ENCODE measurements at places on chromosomes 12 and 14. TPM values are rescaled to one million over a fixed set of nuclear protein-coding genes. Genes with fewer than 3 reads are reported as not detected.

The ACSS3 gene
- total RNA-seq, result 6.4 TPM

The SLC5A8 gene
- not detected for total RNA-seq

The PIWIL1 gene
- not detected for total RNA-seq

GRCh38 chr12:62581288-62582064 is 114.8 kb downstream of the MON2 start:
- no peak for DNase-seq

DNA sequence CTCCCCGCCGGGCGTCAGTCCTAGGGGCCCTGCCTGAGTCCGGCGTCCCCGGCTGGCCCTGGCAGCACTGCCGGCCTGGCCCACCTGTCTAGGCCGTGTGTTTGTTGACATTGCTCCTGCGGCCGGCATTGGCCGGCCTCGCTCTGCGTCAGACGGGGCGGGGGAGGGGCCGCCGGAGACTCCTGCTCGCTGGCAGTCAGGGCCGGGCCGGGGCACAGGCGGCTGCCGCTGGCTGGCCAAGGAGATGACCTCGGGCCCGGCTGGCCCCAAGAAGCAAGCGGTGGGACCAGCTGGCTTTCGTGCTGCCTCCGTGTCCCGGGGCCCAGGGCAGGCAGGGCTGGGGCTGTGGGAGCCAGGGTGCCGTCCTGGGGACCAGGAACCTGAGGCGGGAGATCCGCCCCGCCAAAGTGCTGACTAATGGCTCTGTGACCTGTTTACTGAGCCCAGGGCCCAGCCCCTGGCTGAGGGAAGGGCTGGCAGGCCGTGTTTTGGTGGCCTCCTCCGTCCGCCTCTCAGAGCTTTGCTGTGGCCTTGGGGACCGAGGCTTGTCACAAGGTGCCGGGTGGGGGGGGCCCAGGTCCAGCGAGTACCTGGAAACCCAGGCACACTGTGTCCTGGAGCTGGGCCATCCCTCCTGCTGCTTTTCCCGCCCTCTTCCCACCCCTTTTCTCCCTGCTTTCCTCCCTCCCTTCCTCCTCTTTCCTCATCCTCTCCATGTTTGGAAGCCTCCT is 1.8 kb downstream of the ULK1 start:
- peak; percentile 95 for DNase-seq

DNA sequence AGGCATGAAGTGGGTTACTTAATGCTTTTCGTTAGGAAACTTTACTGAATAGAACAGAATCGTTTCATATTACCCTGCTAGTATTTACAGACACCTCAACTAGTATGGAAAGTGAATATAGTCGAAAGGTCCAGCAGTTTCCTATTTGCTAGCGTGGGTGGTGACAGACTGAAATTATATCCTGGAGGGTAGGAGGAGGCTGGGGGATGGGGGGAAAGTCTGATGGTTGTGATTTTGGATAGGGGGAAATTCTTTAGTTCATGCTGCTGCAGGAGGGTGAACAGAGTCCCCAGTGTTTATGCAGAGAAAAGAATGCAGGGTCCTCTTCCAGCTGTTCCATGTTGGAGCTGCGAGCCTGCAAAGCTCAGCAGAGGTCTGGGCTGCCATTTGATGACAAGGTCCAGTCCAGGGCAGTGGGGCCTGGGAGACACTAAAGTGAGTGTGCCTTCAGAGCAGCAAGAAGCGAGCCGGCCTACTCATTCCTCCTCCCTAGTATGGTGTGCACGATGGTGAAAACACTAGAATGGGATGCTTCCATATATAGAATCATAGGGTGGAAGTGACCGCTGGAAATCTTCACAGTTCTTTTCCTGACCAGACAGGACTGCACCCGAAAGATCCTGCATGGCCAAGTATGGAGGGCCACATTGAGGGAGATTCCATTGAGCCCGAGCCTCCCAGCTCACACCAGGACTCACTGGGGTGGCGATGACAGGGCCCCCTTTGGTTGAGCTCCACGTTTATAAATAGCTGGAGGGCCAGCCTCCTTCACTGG is 2.1 kb downstream of the SAMD4A start:
- DNase-seq, result peak; percentile 29

DNA sequence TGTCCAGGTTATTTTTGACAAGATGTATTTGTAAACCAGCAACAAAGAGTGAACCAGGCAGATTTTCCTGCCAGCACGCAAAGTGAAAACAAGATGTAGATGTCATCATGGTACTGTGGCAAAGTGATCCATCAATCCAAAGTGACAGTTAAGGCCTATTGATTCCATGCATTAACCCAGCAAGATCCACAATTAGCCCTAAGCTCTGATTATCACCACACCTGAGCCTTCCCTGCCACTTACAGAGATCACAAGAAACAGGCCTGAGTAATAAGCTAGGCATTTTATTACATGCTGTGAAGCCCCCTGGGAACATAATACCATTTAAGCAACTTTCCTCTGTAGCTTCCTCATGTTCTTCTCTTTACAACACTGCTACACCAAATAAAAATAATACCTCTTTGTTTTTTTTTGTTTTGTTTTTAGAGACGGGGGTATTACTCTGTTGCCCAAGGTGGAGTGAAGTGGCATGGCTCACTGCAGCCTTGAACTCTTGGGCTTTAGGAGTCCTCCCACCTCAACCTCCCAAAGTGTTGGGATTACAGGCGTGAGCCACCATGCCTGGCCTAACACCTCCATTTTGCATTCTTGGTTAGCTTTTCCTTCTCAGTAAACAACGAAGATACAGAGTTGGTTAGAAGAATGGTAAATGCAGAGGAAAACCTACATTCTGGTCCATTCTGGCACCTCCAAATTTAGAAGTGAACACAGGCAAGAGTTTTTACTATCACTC is 85.5 kb downstream of the STON2 start:
- DNase-seq, result no peak

- DNase-seq, result no peak
Measured at GRCh38 chr12:50101663-50102062, 2.1 kb upstream of the GPD1 start.
